ENCODE measurements at places on chromosomes 16 and 17.

GRCh38 chr17:1273492-1274244 lies 3.4 kb downstream of the BHLHA9 start:
- no peak for DNase-seq

GRCh38 chr17:75799402-75799801 lies 14.8 kb downstream of the UNK start:
- no peak for DNase-seq

DNA sequence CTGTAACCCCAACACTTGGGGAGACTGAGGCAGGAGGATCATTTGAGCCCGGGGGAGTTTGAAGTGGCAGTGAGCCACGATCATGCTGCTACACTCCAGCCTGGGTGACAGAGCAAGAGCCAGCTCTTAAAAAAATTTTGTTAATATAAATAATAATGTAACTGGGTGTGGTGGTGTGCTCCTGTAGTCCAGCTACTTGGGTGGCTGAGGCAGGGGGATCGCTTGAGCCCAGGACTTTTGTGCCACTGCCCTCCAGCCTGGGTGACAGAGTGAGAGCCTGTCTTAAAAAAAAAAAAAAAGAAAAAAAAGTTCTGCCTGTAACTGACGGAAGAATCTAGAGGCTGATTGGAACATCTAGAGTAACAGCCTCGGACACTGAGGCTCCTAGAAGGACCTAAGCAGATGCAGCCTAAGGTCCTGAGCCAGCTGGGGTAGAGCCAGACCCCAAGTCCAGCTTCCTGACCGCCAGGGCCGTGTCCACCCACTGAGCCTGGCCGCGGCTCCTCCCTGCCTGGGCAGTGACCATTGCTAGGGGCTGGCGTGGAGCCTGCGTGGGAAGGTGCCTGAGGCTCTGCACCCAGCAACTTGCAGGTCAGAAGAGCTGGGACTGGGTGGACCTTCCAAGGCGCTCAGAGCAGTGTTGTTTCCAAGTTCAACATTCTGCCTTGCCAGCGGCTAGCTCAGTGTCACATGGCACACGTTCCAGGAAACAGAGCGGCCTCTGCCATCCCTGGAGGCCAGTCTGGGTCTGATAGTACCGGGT lies 209.4 kb upstream of the CIBAR2 start:
- DNase-seq = peak; percentile 92

GRCh38 chr17:77571155-77571981 lies 387.1 kb upstream of the TNRC6C start:
- DNase-seq = peak; percentile 7

GRCh38 chr17:22128171-22128570 lies 435.8 kb downstream of the KCNJ18 start:
- DNase-seq = no peak

DNA sequence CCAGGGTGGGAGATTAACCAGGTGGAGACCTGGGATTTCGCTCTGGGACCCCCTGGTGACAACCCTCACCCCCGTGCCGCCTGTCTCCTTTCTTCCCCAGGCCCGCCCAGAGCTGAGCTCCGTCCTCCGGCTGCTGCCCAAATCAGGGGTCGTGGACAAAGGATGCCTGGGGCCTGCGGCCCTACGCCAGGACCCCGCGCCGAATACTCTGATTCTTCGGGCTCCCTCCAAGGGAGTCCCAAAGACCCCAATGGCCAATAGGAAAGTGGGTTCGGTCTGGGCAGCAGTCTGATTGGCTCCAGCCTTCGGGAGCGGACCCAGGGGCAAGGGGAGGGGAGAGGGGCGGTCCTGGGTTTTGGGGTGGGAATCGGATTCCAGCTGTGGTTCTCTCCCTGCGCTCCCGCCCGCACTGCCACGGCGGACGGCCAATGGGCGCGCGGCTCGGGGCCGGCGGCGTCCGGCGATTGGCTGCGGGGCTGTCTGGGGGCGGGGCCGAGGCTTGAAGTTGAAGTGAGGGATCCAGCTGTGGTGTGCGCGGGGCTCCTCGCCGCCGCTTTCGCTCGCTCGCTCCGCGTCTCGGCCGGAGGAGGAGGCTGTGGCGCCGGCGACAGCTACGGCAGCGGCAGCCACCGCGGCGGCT lies at the start of gene CACNA1G:
Gene CACNA1G (plus strand): TSS at position 531 of the 640 bp plus-strand sequence. CDS start 745 bp downstream, outside the sequence.
- peak; percentile 80 for DNase-seq

GRCh38 chr17:21007646-21008045 lies 35.2 kb downstream of the USP22 start:
- no peak for DNase-seq

GRCh38 chr17:78611607-78612006 lies 34.4 kb upstream of the DNAH17 start:
- peak; percentile 26 for DNase-seq

DNA sequence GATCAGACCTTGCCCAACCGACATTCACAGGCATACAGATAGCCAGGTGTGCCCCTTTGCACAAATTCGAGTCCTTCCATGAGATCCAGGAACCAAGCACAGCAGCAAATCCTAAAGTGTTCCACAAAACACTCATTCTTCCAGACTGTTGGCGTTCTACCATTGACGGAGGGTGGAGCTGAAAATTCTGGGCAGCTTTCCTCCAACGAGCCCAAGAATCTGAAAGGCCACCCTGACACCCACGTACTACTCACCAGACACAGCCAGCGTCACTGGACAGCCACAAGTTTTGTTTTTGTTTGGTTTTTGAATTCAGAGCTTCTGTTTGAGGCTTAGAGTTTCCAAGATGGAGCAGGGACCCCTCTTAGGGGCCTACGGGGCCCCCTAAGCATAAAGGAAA lies 83.8 kb downstream of the PMP22 start:
- DNase-seq = no peak

- DNase-seq = no peak
Measured at GRCh38 chr17:78619334-78619733, 42.1 kb upstream of the DNAH17 start.

DNA sequence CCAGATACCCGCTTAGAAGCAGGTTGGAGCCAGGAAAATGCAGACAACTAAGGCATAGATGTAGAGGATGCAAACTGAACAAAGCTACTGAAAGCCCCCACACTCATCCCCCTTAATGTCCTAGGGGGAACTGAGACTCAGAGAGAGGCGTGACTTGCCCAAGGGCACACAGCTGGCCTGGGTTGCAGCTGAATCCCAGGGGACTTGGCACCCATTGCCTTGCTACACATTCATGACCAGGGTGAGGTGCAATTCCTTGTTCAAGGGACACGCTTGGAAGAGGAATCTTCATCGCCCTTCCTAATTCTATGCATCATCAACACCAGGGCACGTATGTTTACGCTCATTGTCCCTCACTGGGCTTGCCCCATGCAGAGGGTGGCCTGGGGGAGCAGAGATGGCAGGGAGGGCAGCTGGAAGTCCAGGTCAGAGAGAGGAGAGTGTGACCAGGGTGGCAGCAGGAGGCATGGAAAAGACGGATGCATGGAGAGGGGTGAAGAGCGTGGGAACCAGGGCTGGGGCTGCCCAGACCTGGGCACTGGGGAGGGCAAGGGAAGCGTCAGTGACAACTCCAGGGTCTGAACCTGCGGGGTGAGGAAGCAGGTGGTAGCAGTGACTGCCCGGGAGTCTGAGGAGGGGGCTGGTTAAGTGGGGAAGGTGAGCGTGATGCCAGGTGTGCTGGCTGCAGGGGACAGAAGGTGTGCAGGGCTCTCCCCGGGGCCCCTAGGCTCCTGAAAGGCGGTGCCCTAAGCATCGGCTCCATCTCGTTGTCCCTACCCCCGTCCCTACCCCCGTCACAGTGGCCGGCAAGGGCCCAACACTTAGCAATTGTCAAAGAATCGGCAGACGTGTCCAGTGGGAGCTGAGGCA lies 267.1 kb upstream of the TNRC6C start:
- no peak for DNase-seq

- DNase-seq = peak; percentile 87
Measured at GRCh38 chr17:38702166-38702915, 2.7 kb upstream of the MLLT6 start.

DNA sequence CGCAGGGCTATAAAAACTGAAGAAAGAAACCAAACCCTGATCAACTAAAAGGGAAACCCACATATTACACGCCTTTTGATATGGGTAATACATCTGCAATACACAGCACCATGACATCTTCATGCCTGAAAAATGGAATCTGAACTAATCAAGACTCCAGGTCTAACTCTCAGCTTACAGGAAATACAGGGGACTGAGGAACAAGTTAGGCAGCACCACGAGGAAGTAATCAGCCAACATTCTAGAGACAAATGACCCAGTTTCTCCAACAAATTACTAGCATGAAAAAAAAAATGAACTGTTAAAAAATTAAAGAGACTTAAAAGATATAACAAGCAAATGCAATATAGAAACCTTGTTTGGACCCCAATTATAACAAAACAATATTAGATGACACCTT lies 9.1 kb downstream of the SLC39A11 start:
- DNase-seq = no peak

DNA sequence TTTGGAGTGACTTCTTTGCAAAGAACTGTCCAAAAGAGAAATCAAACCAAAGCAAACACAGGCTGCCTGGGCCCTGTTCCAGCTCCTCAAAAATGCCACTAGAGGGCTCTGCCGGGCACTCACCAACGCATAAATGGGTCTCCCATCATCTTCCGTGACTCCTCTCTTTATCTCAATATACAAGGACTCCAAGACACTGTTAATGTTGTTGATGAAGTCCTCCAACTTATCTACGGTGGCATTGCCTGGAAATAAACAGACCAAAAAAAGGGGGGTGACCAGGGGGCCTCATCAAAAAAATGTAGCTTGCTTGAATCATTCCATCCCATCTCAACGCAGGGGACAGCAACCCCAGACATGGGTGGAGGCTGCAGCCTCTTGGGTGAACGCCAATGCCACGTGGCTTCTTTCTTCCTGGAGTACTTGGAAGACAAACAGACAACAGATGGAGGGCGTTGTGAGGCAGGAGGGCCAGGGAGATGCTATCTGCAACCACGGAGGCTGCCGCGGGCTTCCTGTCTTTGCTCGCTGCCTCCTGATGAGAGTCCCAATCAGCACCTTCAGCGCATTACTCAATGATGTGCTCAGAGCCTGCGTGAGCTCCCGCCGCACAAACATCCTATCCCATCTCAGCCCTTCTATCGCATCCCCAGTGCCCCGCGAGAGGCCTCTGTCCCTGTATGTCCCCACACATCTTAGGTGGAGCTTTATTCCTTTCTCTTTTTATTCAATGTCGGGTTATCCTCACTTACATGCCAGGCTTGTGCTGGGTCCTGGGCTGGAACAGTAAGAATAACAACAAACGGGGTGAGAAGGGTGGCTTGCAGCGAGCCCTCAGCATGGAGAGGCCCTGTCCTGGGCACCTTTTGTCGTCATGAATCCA lies 32.0 kb downstream of the KDM8 start:
- peak; percentile 74 for DNase-seq

GRCh38 chr17:69501591-69502468 lies 87.3 kb downstream of the MAP2K6 start:
- peak; percentile 2 for DNase-seq

DNA sequence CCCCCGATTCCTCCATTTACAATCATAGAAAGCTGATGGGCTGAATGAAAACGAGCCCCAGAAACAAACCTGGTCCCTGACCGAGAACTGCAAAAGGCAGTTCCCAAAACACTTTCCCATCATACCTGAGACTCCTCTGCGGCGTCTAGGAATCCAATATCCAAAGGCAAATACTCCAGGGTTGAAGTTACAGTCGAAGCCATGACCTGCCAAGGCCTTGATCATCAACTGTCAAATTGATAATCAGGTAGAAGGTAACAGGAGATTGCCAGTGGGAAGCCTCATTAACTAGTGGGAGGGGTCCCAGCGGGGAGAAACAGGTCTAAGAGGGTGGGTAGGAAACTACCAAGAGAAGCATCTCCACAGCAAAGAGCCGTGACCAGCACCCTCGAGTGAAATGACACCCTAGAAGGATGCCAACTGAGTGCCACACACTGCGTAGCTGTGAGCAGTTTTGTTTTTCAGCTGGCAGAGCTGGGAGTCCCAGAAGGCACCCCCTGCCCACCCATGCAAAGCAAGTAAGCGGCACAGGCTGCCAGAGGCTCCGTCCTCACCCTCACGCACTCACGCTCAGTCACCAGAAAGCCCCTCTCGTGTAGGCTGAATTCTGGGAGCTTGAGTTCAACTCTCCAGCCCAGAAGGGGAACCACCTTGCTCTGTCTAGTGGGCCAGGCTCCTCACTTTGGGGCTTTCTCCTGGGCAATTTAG lies 146.1 kb downstream of the GAS7 start:
- no peak for DNase-seq

DNA sequence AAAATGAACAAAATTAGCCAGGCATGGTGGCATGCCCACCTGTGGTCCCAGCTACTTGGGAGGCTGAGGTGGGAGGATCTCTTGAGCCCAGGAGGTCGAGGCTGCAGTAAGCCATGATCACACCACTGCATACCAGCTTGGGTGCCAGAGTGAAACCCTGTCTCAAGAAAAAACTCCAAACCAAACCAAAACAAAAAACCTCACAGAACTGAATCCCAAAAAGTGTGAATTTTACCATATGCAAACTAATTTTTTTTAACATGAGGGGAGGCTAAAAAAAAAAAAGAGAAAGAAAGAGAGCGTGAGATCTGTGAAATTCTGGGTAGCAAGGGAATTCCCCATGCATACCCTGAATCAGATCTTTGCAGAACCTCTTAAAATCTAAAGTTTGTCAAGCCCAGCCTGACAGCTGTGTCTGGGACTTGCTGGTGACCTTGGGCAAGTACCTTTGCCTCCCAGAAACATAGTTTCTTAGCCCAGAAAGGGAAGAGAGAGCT lies 17.1 kb upstream of the CDH1 start:
- no peak for DNase-seq

DNA sequence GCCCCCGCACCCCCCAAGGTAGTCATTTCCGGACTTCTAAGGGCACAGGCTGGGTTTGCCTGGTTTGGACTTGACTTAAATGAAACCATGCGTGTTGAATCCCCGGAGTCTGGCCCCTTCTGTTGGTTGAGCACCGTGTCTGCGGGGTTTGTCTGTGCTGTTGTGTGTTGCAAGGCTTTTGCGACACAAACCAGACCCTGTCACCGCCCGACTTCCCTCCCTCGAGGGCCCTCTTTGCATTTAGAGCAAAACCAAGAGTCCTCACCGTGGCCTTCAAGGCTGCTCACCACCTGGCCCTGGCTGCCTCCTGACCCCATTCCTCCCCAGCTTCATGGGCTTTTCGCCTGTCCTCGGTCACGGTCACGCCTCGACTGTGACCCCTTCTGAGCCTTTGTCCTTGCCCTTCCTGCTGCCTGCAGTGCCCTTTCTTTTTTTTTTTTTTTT lies 7.4 kb downstream of the CRISPLD2 start:
- no peak for DNase-seq

GRCh38 chr17:45573924-45574770 lies 83.6 kb upstream of the PLEKHM1 start:
- DNase-seq = no peak

DNA sequence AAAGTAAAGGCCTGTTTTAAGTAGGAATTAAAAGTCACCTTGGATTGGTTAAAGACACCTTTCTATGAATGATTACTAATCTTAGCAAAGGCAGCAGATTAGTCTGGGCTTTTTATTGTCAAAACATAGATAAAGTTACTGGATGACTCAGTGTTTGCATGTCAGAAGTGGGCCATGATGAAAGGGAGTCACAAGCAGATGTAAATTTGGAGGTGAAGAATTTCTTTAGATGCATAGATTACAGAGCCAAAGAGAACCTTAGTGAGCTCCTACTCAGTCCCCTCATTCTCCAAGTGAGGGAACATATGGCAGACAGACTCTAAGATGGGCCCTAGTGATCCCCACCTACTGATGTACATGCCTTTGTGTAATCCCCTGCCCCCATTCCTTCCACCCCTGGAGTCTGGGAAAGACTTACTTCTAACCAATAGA lies 124.5 kb downstream of the HS3ST3A1 start:
- peak; percentile 61 for DNase-seq

GRCh38 chr16:84600343-84601229 lies 17.3 kb downstream of the COTL1 start:
- no peak for DNase-seq

Data from M059J (cell line).